ENCODE measurements at places on chromosomes 2 and 18.

GRCh38 chr2:201929281-201930026, 104.2 kb upstream of the FZD7 start:
- no peak for DNase-seq

- DNase-seq = no peak
Measured at GRCh38 chr2:144463266-144463665, 56.7 kb downstream of the ZEB2 start.

- no peak for DNase-seq
Measured at GRCh38 chr18:57223144-57223870, 76.4 kb downstream of the BOD1L2 start.

GRCh38 chr18:79203017-79203605, 133.9 kb downstream of the ATP9B start:
- DNase-seq = no peak

- no peak for DNase-seq
Measured at GRCh38 chr18:56197241-56197859, 441.0 kb downstream of the TXNL1 start.

- no peak for DNase-seq
Measured at GRCh38 chr18:38883111-38883510, 1317.5 kb upstream of the CELF4 start.

DNA sequence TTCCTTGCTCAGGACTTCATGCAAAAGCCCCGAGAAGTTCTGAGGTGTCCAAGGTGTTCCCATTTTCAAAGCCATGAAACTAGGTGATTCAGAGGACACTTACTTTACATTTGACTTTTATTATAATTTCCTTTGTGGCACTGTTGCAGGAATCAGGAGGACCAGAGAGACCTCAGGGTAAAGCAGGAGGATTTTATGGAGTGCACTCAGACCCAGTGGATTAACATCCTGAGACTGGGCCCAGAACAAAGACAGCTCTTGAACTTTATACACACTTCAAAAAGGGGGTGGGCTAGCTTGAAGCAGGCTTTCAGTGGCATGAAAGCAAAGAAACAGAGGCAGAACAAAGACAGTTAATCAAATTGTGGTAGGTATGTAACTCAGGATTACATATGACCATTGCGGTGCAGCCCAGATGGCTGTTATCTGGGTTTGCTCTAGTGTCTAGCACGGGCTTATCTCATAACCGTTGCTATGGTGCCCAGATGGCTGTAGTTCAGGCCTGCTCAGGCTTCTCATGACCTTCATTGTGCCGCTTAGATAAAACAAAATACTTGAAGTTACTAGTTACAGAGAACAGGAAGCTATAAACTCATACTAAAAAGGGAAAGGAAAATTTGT, 39.4 kb downstream of the TMEM182 start:
- DNase-seq = no peak

GRCh38 chr2:165568361-165568760, 98.9 kb downstream of the CSRNP3 start:
- no peak for DNase-seq

DNA sequence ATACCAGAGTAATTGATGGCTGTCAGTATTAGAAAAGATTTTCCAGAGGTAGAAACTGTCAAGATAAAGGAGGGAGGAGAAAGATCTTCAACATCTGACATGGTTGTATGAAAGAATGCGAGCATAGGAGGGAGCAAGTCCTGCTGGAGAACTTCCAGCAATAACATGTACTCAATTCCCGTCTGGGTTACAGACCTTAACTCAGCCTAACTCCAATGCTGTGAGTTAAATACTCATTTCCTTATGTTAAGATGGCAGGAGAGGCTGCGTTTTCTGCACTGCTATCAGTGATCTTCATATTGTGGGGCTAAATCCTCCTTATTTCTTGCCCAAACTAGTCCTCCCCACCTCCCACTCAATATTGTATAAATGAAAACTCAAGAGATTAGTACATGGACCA, 6.7 kb upstream of the CERS6 start:
- no peak for DNase-seq

DNA sequence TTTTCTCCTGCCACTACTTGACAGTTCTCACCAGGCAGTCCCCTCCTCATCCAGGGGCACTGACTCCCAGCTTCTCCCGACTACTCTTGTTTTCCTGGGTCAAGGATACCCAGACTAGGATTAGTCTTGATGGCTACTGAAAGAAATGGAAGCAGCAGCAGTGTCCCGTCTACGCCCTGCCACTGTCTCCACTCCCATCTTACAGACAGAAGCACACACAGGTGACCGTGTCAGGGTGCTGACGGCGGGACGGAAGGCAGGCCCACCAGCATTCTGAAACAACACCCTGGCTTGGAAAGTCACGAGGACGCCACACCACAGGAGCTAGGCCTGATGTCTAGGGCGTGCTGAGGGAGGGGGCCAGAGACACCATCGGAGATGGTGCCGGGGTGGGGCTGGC, 82.9 kb downstream of the KCTD1 start:
- no peak for DNase-seq

DNA sequence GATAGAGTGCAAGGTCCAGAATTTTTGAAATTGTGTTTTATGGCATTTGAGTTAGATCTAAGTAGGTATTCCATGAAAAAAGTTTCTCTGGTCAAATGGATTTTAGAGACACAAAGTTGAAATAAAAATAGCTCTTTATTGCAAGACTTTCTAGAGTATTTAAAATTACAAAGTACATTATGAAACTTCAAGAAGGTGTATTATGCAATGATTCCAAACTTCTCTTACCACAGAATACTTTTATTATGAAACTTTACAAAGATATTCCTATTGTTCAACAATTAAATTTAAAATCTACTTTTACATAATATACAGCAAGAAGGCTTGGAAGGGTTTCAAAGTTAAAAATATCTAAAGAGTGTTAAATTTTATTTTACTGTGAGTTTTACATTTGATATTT, 65.9 kb downstream of the CALCRL start:
- DNase-seq = no peak

- no peak for DNase-seq
Measured at GRCh38 chr2:28629910-28630309, 121.7 kb upstream of the PPP1CB start.

GRCh38 chr2:96864343-96865091, 5.4 kb downstream of the SEMA4C start:
- no peak for DNase-seq

- no peak for DNase-seq
Measured at GRCh38 chr2:85681776-85682175, 12.4 kb upstream of the GNLY start.

- no peak for DNase-seq
Measured at GRCh38 chr2:96495982-96496629, 9.1 kb downstream of the NEURL3 start.

DNA sequence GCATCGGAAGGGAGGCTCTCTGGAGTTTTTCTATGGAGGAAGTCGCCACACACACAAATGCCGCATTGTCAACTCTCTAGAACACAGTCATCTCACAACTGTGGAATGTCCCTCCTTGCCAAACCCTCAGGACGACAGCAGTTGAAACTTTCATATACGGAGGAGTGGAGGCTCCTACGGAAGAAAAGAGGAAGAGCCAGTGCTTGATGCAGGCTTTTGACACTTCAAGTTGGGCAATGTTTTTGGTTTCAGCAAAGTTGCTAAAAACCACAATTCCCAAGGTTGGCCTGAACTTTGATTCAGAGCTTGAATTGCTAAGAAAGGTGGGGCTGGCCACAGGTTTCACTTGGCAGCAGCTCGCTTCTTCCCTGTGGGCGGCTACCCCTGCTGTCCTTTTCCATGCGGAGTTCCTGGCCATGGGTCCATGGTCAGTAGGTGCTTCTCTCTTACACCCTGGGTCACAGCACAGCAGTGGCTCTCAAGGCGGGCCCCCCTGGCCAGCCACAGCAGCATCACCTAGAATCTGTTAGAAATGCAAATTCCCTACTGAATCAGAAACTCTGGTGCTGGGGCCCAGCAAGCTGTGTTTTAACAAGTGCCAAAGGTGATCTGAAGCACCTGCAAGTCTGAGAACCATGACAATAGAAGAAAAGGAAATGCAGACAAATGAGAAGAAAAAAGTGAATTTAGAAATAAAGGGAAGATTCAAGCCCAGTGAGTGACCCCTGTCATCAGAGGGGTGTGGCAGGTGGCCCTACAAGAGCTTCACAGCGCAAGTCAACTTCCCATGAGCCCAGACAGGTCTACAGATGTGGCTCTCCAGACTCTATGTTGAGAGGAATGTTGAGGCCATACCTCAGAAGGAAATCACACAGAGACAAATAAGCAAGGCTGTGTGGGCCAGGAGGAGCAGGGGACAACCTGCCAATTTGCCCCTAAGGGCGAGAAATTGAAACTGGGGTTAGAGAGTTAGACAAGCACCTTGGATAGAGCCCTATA, 856.4 kb downstream of the RNF144A start:
- DNase-seq = no peak

- no peak for DNase-seq
Measured at GRCh38 chr2:44310287-44310686, 35.0 kb downstream of the SLC3A1 start.

- no peak for DNase-seq
Measured at GRCh38 chr18:57748770-57749603, 54.1 kb downstream of the ATP8B1 start.

Measured in AG04449 (cell line).